ENCODE measurements at places on chromosomes 5 and 9. TPM values are rescaled to one million over a fixed set of nuclear protein-coding genes. Genes with fewer than 3 reads are reported as not detected.

- no peak overlapping the region for H3K27ac ChIP-seq
- H3K36me3 ChIP-seq: peaks cover 100% of the 10 kb centered on the region
- no peak for DNase-seq
- no peaks in the 10 kb centered on the region for H3K27me3 ChIP-seq
- H3K4me3 ChIP-seq: no peak overlapping the region
- H3K4me1 ChIP-seq: no peaks in the 10 kb centered on the region
Measured at GRCh38 chr9:5749306-5749705, 83.6 kb downstream of the ERMP1 start.

- no peaks in the 10 kb centered on the region for H3K36me3 ChIP-seq
- DNase-seq: no peak
- H3K27me3 ChIP-seq: no peaks in the 10 kb centered on the region
- H3K27ac ChIP-seq: no peak overlapping the region
- H3K4me3 ChIP-seq: no peak overlapping the region
Measured at GRCh38 chr9:89888233-89888632, 283.4 kb downstream of the GADD45G start.

DNA sequence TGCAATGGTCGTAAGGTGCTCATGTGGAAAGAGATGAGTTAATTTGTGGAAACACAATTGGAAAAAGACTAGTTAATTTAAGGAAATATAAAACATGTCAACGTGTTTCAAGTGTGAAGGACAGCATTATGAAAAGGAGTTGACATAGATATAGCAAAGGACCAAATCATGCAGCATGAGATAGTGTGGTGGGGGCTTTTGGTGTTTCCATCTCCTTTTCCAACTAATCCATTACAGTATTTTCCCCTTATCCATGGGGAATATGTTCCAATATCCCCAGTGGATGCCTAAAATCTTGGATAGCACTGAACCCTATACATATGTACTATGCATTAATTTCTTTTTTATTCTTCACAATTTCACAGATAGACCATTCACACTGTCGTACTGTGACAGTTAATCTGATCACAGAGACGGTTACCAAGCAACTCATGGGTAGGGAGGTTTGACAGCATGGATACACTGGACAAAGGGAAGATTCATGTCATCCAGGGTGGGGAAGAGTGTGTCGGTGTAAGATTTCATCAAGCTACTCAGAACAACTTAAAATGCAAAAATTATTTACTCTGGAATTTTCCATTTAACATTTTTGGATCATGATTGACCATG is 238.6 kb downstream of the CDH12 start:
- no peaks in the 10 kb centered on the region for H3K36me3 ChIP-seq
- H3K4me3 ChIP-seq: no peak overlapping the region
- no peak overlapping the region for H3K27ac ChIP-seq

GRCh38 chr9:109409773-109410397 is 88.2 kb downstream of the PTPN3 start:
- H3K27ac ChIP-seq: no peak overlapping the region
- no peaks in the 10 kb centered on the region for H3K4me1 ChIP-seq
- no peak overlapping the region for H3K4me3 ChIP-seq

GRCh38 chr5:12488161-12488560 is 583.9 kb upstream of the CTNND2 start:
- H3K27me3 ChIP-seq: no peaks in the 10 kb centered on the region
- no peaks in the 10 kb centered on the region for H3K4me1 ChIP-seq
- H3K4me3 ChIP-seq: no peak overlapping the region
- DNase-seq: no peak

DNA sequence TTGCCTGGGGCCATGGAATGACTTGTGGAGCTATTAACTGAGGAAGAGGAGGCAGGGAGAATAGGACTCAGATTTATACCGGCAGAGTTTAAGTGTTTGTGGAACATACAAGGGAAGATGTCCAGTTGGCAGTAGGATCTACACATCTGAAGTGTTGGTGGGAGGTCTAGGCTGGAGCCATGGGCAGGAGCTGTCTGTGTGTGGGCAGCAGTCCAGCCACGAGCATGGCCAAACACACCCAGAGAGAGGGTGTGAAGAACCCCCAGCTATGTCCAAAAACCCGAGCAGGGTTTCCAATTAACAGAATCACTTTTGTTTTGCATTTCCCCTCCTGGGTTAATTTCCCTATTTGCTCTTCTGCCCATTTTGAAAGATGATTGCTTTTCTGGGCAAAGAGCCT is 393.7 kb downstream of the CDK5RAP2 start:
- H3K27ac ChIP-seq: no peak overlapping the region
- H3K4me3 ChIP-seq: no peak overlapping the region
- H3K27me3 ChIP-seq: no peaks in the 10 kb centered on the region
- no peak for DNase-seq

DNA sequence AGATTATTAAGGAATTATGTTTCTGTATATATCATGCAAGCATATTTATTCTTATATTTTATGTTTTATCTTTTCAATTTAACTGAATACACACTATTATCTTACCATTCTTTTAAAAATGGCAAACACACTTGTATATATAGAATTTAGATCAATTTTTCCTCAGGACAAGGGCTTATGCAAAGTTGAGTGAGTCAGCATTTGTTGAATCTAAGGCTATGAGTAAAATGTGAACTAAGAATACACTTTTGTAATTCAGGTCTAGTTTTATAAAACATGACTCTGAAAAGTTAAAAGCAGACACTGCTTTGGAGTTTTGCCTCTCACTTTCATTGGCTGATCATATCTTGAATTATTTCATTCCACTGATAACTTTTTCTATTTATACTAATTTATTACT is 127.8 kb downstream of the FOCAD start:
- DNase-seq: no peak
- no peaks in the 10 kb centered on the region for H3K36me3 ChIP-seq
- H3K4me3 ChIP-seq: no peak overlapping the region
- H3K27ac ChIP-seq: no peak overlapping the region

GRCh38 chr5:149500922-149501582 is 50.2 kb downstream of the CSNK1A1 start:
- H3K4me1 ChIP-seq: no peaks in the 10 kb centered on the region
- no peak overlapping the region for H3K4me3 ChIP-seq

DNA sequence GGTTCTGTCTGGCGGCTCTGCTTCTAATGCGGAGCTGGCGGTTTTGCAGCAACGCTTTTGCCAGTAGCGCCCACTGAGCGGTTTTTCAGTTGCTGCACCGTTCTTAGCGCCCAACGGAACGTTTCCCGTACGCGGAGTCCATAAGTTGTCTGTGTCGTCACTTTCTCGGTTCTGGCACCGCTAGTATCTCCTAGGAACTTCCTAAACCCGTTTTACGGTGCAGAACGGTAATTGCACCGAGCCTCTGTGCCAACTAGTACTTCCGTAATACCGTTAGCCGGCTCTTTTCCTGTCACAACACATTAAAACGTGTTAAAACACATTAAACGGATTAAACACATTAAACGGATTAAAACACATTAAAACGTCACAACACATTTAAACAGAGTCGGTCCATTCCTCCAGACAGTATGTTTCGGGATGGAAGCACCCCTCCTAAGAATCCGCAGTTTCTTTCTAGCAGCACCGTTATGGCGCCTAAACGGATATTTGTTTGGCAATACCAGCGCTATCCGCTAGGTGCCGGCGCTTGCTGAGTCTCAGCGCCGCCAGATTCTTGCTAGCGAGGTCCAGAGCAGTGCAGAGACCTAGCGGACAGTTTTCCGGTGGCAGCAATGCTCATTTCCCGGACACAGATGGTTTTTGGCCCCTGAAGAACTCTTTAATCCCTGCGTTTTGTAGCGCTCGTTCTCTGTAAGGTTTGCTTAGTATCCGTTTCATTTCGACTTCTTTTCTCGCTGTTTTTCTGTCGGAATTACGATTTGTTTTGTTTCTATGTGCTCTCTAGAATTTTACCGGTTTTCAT is 45.4 kb downstream of the ANXA2R start:
- DNase-seq: peak; percentile 96
- H3K4me3 ChIP-seq: peak overlapping the region; percentile 66
- peaks cover 26% of the 10 kb centered on the region for H3K4me1 ChIP-seq
- peak overlapping the region; percentile 100 for H3K27ac ChIP-seq
- H3K36me3 ChIP-seq: no peaks in the 10 kb centered on the region
- no peaks in the 10 kb centered on the region for H3K27me3 ChIP-seq

DNA sequence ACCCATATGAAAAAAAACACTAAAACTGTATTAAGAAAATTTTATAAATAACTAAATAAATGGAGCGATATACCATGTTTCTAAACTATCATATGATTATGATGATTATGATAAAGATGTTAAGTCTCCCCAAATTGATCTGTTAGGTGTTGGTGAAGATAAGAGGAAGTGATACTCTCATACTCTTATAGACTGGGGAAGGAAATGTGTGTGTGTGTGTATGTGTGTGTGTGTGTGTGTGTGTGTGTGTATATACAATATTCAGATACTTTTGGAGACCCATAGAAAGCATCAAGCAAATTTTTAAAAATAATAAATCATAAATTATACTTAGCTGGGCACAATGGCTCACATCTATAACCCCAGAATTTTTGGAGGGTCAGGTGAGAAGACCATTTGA is 62.9 kb downstream of the TMEM232 start:
- no peak overlapping the region for H3K4me3 ChIP-seq
- H3K27ac ChIP-seq: no peak overlapping the region
- no peaks in the 10 kb centered on the region for H3K4me1 ChIP-seq
- no peak for DNase-seq

- H3K4me1 ChIP-seq: peaks cover 12% of the 10 kb centered on the region
- H3K36me3 ChIP-seq: no peaks in the 10 kb centered on the region
- DNase-seq: no peak
- H3K27ac ChIP-seq: no peak overlapping the region
Measured at GRCh38 chr9:76699971-76700370, 64.3 kb upstream of the PCA3 start.

DNA sequence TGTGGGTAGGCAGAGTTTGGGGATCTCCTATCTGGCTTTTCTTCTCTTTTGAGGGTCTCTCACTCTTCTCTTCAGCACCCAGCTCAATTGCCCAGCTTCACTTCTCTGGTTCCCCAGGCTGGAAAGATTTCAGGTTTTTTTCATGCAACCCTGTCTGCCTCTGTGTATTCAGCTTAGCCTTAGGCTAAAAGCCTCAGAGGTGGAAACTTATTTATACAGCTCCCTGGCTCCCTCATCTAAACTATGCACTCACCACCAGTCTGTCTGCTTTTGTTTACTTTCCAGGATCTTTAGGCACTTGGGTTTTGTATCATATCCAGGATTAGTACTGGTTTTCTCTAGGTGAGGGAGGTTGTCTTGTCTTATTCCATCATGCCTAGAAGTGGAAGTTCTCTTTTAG is 540.2 kb upstream of the TRPC7 start:
- DNase-seq: no peak
- no peaks in the 10 kb centered on the region for H3K4me1 ChIP-seq
- no peak overlapping the region for H3K4me3 ChIP-seq
- H3K36me3 ChIP-seq: no peaks in the 10 kb centered on the region

DNA sequence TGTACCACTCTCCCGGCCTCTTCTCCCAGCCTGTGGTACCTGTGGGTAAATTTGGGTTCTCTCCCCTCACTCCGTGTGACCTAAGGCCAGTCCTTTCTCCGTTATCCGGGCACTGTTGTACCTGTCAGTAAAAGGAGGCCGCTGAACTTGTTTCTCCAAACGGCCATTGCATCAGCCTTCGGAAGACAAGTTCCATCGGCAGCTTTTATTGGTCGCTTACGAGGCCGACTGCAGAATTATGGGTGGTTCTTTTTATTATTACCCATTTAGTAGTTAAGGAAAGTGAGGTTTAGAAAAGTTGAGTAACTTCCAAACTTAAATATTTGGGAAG is 558 bp downstream of the GRPEL2 start:
- H3K27me3 ChIP-seq: no peaks in the 10 kb centered on the region
- DNase-seq: no peak
- H3K4me3 ChIP-seq: peak overlapping the region; percentile 77
- peaks cover 12% of the 10 kb centered on the region for H3K4me1 ChIP-seq

DNA sequence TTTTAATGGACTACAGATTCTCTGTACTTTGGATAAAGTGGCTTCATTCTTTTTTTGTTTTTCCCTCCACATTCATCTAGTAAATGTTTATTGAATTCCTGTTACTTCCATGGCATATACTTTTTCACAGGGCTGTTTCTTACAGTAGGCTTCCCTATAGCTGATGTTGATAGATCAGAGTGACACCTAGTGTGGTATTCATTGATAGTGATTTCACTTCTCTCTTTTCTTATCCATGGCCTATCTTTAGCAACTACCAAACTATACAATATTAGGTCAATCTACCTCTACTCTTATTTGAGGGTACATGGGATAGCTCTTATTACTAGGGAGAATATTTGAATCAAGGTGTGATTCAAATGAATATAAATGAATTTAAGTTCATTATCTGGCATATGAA is 35.8 kb downstream of the FSD1L start:
- H3K27ac ChIP-seq: no peak overlapping the region
- no peak for DNase-seq
- no peaks in the 10 kb centered on the region for H3K36me3 ChIP-seq
- H3K27me3 ChIP-seq: no peaks in the 10 kb centered on the region

GRCh38 chr9:136297016-136297691 is 6.7 kb downstream of the CCDC187 start:
- DNase-seq: no peak
- peaks cover 13% of the 10 kb centered on the region for H3K4me1 ChIP-seq
- H3K36me3 ChIP-seq: no peaks in the 10 kb centered on the region
- no peaks in the 10 kb centered on the region for H3K27me3 ChIP-seq
- H3K27ac ChIP-seq: no peak overlapping the region

DNA sequence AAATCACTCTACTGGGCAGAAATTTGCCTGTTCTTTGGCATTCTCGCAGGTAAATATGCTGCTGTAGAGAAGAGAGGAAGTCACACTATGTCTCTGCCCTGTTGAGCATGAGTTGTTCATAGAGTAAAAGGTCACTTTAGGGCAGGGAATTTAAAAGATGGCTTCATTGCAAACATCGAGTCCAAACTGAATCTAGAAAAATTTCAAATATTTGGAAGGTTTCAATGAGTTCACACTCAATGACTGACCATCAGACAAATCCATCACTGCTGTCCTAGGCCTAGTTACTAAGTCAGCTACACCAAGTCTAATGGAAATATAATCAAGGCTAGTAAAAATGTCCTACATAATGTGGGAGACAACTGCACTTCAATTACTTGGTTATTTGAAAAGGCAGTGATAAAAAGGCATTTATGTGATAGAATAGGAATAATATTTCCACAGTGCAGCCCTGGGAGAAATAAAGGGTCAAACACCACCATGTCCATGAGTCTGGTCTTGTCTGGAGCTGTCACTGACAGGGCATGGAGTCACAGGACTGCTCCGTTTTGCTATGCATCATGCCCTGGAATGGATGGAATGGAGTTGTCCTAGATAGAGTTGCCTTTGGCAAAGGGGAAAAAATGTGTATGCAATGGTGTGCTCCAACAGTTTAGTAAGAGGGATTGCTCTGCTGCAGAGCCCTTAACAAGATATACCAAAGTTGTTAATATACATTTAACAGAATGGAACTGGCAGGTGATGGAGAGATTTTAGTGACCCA is 218.5 kb upstream of the DAPK1 start:
- DNase-seq: no peak
- no peak overlapping the region for H3K27ac ChIP-seq
- peaks cover 9% of the 10 kb centered on the region for H3K27me3 ChIP-seq
- H3K4me3 ChIP-seq: no peak overlapping the region

The SPAAR gene
- 1.6 TPM for total RNA-seq

The CCDC183 gene
- total RNA-seq: 0.44 TPM

The OTP gene
- total RNA-seq: not detected

The ACTBL2 gene
- total RNA-seq: not detected

The FAM221B gene
- not detected for total RNA-seq

The SPATA31D4 gene
- total RNA-seq: not detected

The C1QTNF2 gene
- total RNA-seq: 0.52 TPM

The PCDHA1 gene
- total RNA-seq: not detected

The SLIT3 gene
- total RNA-seq: 32.4 TPM

The ANKRD33B gene
- 29.5 TPM for total RNA-seq

The PLEKHG4B gene
- 0.13 TPM for total RNA-seq

The C5orf52 gene
- total RNA-seq: not detected

The TRIP13 gene
- total RNA-seq: 1.7 TPM

The PCDHB15 gene
- 2.6 TPM for total RNA-seq

The SH2D3C gene
- 61.2 TPM for total RNA-seq

All from spleen (tissue), 13 donors.